SJCRH30 (cell line): ENCODE measurements at places on chromosomes 1 and 21. TPM values are rescaled to one million over a fixed set of nuclear protein-coding genes. Genes with fewer than 3 reads are reported as not detected.

The UMODL1 gene
- 0.30 and 0.79 TPM in 2 replicates for total RNA-seq

The GPR3 gene
- total RNA-seq, result 8.3 TPM in 2 replicates

DNA sequence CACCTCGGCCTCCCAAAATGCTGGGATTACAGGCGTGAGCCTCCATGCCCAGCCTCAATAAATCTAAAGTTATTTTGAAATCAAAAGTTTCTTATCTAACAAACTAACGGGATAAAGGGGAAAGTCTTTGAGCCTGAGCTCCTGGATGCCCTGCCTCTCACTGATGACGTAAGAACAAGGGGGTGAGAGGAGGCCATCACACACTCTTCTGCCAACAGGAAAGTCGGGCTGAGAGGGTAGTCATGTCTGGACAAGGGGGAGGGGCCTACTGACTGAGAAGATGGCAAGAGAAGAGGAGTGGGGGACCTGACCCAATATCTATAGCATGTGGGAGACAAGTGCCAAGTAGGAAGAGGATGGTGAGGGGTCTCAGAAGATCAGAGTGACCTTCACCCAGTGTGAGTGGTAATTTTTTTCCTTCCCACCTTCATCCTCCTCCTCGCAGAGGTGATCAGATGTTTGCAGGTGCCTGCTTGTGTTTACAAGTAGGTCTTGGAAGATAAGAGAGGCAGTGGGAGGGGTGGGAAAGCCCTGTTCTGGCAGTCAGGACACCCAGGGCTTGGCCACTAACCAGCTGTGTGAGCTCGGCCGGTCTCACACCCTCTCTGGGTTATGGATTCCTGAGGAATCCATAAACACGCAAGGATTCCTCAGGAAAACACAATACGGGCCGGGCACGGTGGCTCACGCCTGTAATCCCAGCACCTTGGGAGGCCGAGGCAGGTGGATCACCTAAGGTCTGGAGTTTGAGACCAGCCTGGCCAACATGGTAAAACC, 9.6 kb downstream of the UQCRHL start:
- DNase-seq, result no peak

- no peak for DNase-seq
Observed at GRCh38 chr1:96708482-96708881, 13.1 kb upstream of the PTBP2 start.

DNA sequence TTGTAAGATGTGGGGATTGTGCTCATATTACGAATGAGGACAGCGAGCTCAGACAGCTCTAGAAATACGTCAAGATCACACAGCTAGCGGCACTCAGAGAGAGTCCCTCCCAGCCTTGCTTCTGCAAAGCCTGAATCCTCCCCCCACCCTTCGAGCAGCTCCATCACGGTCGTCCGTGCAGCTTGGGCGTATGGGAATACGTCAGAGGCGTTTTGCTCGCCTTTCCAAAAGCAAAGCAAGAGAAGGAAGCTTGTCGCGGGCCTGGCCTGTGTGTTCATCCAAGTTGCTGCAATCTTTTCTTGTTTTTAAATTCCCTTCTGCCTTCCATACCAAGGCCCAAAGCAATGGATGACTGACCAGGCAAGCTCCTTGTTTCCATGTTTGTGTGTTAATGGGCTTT, 125.5 kb upstream of the IRF2BP2 start:
- no peak for DNase-seq

DNA sequence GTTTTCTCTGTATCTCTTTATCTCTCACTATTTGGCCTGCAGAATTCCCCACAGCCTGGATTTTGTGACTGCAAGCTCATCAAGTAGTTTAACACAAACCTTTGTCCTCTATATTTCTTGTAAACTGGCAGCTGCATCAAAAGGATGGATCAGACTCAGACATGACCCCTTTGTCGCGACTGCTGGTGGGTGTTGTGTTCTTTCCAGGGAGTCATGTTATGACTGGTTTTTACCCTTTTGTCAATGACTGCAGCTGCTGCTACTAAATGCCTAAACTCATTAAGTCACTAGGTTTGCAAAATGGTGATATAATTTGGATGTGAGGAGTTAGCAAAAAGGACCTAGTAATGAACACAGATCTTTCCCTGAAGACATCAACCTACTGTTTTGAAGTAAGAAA, 10.2 kb upstream of the TOMM20 start:
- peak; percentile 9 for DNase-seq
